ENCODE measurements at places on chromosomes 13 and 19. TPM values are rescaled to one million over a fixed set of nuclear protein-coding genes. Genes with fewer than 3 reads are reported as not detected.

- DNase-seq = no peak
Observed at GRCh38 chr13:23629566-23630272, 59.5 kb downstream of the TNFRSF19 start.

- no peak for DNase-seq
Observed at GRCh38 chr19:10093295-10094186, 7.4 kb downstream of the SHFL start.

The RFPL4AL1 gene
- 0.45 TPM for polyA plus RNA-seq

GRCh38 chr13:49082653-49083536 lies 107.2 kb downstream of the FNDC3A start:
- no peak for DNase-seq

GRCh38 chr13:99883805-99884204 lies 87.8 kb downstream of the ZIC5 start:
- no peak for DNase-seq

The NPHS1 gene
- 0.29 TPM for polyA plus RNA-seq

Measured in muscle of back (tissue), 13 donors.